ENCODE measurements at places on chromosomes 2 and 18. TPM values are rescaled to one million over a fixed set of nuclear protein-coding genes. Genes with fewer than 3 reads are reported as not detected.

The TGOLN2 gene
- total RNA-seq, result 94.8 TPM

The TLX2 gene
- 2.8 TPM for total RNA-seq

The SP5 gene
- total RNA-seq, result not detected

The SGO2 gene
- total RNA-seq, result 6.6 TPM

Measured in A375 (cell line).